Cerebellum (tissue), 4 donors: ENCODE measurements at places on chromosomes 1 and 21.

DNA sequence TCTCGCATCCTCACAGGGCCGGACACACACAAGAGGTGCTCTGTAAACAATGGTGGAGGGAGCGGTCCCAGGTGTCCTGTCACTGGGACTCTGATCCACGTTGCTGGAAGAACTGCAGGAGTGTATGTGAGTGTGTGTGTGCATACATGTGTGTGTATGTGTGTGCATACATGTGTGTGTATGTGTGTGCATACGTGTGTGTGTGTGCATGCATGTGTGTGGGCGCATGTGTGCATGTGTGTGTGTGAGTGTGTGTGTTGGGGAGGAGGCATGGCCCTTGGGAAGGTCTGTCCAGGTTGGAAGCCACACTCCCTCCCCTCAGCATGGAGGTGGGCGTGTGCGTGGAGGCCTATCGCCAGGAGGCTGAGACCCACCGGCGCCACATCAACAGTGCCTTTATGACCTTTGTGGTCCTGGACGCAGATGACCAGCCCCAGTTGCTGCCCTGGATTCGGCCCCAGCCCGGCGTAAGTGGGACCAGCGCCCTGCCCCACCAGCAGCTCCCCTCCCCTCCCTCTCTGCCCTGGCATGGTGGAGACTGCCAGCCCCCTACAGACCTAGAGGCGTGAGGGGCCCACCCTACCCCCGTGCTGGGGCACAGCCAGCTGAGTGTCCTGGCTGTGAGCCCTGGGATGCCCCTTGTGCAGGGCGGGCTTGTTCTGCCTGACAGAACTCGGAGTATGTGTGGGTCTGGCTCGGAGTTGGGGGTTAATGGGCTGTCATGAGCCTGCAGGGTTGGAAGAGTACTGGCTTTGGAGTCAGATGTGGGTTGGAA, 22.2 kb downstream of the FAM151A start:
- no peak for DNase-seq

DNA sequence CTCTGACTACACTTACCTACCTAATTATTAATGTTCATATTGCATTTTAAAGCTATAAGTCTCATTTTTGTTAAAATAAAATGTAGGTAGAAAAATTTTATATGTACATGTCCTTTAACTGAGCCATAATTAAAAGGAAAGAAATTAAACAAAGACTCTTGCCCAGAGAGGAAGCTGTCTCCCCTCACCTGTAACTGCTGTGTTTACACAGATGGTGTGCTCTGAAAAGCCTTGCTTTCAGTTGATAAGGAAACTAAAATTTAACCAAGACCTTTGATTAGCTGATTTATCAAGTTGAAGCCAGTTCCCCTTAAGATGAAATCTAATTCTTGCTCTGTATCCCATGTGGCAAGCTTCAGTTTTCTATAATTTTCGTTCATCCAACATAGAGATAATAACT, 213.5 kb downstream of the LYPLAL1 start:
- DNase-seq, result no peak

GRCh38 chr1:47645151-47645550, 207.3 kb downstream of the FOXD2 start:
- no peak for DNase-seq

DNA sequence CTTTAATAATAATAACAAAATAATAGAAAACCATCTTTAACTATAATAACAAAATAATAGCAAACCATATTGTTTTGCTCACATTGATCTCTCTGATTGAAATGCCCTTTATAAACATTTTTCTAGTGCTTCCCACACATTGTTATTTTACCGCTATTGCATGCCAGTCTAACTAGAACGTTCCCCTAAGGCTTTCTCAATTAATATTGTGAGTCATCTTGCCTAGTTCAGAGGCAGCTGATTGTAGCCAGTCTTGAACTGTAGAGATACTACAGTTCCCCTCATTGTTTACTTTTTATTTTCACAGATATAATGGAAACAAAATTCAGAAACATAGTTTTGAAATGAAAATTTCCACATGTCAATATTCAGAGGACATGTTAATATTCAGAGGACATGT, 192.3 kb upstream of the ADGRL4 start:
- DNase-seq, result no peak

DNA sequence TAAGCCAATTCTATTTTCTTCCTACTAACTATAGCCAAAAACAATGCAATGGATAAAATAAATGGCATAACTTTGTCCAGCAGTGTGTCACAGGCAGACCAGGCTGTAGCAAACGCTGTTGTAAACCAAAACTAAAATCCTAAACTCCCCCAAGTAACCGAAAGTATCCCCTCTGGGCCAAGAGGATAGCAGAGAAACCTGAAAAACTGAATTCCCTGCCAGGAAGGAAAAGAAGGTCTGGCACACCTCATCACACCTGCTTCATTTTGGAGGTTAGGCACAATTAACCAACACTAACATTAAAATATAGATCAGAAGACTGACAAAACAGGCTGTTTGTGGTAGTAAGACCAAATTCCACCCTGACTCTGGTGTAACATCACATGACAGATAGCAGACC, 356.8 kb upstream of the C1orf87 start:
- DNase-seq, result no peak

- no peak for DNase-seq
Measured at GRCh38 chr1:232551386-232551785, 78.5 kb downstream of the SIPA1L2 start.

- no peak for DNase-seq
Measured at GRCh38 chr1:43870306-43870705, 63.3 kb upstream of the ARTN start.

- DNase-seq, result no peak
Measured at GRCh38 chr1:63320022-63320721, 2.2 kb upstream of the FOXD3 start.

GRCh38 chr1:27010226-27010994, 2.2 kb downstream of the TENT5B start:
- DNase-seq, result no peak

GRCh38 chr1:31930836-31931592, 7.2 kb downstream of the PTP4A2 start:
- no peak for DNase-seq

DNA sequence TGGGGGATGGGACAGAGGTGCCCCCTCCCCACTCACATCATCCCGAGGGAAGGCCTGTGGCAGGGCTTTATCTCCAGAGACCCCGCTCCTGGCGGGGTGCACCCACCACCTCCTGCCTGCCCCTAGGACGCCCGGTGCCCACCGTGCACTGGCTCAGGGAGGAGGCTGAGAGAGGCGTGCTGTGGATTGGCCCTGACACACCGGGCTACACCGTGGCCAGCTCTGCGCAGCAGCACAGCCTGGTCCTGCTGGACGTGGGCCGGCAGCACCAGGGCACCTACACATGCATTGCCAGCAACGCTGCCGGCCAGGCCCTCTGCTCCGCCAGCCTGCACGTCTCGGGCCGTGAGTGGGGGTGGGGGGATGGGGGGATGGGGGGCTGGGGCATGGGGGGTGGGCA, 71.7 kb downstream of the TRIM11 start:
- no peak for DNase-seq

- no peak for DNase-seq
Measured at GRCh38 chr1:192108161-192108560, 50.1 kb upstream of the RGS18 start.

DNA sequence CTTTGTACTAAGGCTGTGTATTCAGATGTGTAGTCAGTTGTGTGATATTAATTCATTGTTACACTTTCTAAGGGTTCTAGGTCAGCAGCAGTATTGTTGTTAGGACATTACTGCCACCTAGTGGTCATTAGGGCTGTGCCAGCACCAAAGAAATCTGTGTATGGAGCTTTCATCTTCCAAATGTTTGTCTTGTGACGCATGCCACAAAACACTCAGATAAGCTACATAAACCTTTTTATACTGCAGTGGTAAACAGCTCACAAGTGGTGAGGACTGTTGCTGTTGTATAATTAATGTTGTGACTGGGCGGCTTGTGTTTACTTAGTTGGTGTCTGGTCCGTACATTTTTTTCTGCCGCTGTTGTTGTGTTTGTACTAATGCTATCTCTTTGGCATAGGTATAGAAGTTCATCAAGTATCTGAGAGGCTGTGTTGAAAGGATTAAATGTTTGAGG, 51.7 kb downstream of the S1PR1 start:
- DNase-seq, result peak; percentile 76

- no peak for DNase-seq
Measured at GRCh38 chr1:113784104-113784779, 25.0 kb upstream of the PHTF1 start.

DNA sequence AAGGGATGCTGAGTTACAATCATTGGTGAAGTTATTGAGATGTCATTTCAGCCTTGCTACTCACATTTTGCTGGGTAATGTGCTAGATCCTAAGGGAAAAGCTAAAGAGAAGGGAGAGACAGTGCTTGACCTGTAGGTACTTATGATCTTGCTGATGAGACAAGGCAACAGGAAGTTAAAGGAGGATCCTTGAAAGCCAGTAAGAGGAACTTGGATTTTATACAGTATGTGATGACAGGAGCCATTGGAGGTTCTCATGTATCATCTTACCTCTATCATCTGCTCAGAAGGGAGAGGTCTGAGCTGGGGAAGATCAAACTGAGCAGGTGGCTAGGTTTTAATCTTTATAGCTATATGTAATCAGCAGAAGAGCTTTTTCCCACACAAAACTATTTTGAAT, 6.3 kb downstream of the APOBEC4 start:
- no peak for DNase-seq

DNA sequence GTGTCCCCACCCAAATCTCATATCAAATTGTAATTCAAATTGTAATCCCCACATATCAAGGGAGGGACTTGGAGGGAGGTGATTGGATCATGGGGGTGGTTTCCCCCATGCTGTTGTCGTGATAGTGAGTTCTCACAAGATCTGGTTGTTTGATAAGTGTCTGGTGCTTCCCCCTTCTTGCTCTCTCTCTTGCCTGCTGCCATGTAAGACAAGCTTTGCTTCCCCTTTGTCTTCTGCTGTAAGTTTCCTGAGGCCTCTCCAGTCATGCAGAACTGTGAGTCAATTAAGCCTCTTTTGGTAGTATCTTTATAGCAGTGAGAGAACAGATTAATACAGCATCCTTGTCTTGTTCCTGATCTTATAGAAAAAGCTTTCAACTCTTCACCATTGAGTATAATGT, 6.5 kb upstream of the LRRC39 start:
- no peak for DNase-seq

DNA sequence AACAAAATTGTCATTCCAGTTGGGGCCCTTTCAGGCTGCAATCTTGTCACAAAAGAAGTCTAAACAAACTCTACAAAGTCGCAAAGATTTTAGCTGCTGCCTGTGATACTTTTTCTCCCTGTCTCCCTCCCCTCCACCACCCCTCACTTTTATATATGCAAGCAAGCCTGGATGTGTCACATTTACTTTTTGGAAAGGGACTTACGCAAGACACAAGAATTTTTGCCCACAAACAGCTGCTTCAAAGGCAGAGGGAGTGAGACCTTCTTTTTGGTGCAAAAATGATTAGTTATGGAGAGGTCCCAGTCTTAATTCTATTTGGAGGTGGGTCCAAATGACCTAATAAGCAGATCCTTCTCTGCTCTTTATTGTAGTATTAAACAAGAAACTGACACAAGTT, 22.9 kb upstream of the RALGPS2 start:
- no peak for DNase-seq

- no peak for DNase-seq
Measured at GRCh38 chr1:212981571-212982328, 31.4 kb downstream of the VASH2 start.

GRCh38 chr1:84268346-84268745, 33.2 kb upstream of the SAMD13 start:
- DNase-seq, result no peak

DNA sequence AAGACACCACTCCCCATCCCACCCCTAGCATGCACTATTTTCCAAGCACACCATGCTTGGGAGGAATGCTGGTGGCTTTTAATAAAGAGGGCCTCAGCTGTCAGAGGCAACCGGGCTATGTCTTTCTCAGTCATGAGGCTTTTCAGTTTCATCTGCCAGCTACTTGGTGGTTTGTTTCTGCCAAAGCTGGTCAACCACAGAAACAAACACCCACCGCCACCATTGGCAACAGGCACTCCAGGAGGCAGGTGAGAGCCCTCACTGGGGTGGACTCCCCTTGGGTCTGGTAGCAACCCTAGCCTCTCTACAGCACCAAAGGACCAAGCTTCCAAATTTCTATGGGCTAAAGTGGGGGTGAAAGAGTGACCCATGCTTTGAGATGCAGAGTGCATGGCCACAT, 54.3 kb upstream of the CD1D start:
- DNase-seq, result no peak

DNA sequence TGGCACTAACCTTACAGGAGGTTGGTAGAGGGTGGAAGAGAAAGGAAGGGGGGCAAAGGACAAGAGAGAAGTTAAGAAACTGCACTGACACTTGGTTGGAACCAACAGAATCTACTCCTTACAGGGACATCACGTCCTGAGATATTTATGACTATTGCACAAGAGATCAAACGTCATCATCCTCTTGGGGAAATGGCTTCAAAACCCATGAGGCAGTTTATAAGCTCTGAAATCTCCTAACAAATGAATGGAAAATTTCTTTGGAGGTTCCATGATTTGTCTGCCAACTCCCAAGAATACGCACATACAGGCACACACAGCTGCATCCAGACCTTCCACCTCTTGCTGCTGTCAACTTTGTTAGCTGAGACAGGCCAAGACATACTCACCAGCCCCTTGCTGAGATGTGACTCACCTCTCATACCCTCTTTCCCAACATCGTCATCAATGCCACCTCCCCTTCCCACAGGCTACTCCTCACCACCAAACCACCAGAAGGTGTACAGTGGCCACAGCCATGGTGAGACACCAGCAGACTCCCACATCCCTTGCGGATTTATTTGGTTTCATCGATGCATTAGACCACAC, 135.5 kb downstream of the SETD4 start:
- DNase-seq, result no peak

DNA sequence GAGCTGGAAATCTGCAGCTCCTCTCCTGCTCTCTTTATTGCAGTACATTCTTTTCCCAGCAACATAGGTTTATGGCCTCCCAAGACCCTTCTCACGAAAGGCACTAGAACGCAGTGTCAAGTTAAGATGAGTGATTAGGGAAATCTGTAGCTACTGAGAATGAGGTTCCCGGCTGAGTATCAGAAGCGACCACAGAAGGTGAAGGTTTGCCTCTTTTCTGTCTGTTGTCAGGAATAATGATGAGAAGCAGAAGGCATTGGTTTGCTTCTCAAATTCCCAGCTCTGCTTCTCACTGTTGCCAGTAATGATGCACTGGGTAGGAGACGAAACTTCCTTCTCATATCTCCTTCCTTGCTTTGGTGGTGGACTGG, 128.4 kb downstream of the NTMT2 start:
- no peak for DNase-seq

DNA sequence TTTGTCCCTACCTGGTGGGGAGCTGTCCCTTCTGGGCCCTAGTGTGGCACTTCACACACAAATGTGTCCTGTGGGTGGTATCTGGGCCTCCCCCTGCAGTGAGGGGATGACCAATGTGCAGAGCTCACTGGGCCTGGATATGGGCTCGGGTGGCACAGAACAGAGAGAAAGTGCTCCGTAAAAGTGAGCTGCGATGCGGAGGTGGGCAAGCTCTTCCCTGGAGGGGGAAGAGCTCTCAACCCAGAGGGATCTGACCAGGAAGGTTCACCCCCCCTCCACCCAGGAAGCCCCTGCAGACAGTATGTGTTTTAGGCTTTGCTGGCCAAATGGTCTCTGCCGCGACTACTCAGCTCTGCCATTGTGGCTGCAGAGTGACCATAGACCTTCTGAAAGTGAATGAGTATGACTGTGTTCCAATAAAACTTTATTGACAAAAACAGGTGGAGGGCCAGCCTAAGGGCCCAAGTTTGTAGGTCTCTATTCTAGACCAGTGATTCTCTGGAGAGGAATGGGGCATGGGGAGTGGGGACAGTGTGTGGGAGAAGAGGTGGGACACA, 8.6 kb upstream of the ITGB2 start:
- DNase-seq, result no peak

- DNase-seq, result no peak
Measured at GRCh38 chr1:167425482-167425881, 92.8 kb downstream of the CD247 start.

GRCh38 chr1:83882906-83883305, 116.0 kb downstream of the TTLL7 start:
- no peak for DNase-seq
